Umbilical cord (tissue), 2 donors: ENCODE measurements at places on chromosomes 7 and 10. TPM values are rescaled to one million over a fixed set of nuclear protein-coding genes. Genes with fewer than 3 reads are reported as not detected.
A peak's percentile ranks its signal among the peaks of the same experiment; 100 is the strongest.

- peak; percentile 71 for DNase-seq
Measured at GRCh38 chr10:104580774-104581675, 60.1 kb upstream of the SORCS3 start.

GRCh38 chr10:79237454-79238157, 109.7 kb upstream of the PPIF start:
- DNase-seq = no peak

- peak; percentile 68 for DNase-seq
Measured at GRCh38 chr10:4399556-4399955, 426.5 kb upstream of the AKR1E2 start.

- DNase-seq = no peak
Measured at GRCh38 chr10:126245501-126245900, 142.8 kb downstream of the ADAM12 start.

- DNase-seq = no peak
Measured at GRCh38 chr7:125481323-125481722, 551.7 kb upstream of the POT1 start.

DNA sequence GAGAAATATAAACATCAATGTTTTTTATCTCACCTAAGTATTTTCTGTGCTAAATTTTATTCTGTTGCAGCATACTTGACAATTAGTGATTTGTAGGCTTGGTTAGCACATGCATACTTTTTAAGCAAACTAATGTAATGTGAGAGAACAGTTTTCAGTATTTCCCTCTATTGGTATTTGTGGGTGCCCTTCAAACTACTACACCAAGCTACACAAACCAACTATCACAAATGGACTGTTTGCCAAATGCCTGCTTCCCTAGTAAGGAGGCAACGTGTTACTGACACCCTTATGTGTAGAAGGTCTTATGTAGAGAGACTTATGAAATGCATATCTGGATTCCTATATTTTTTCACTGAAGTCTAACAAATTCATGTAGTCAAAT, 98.4 kb upstream of the FZD1 start:
- DNase-seq = peak; percentile 21

DNA sequence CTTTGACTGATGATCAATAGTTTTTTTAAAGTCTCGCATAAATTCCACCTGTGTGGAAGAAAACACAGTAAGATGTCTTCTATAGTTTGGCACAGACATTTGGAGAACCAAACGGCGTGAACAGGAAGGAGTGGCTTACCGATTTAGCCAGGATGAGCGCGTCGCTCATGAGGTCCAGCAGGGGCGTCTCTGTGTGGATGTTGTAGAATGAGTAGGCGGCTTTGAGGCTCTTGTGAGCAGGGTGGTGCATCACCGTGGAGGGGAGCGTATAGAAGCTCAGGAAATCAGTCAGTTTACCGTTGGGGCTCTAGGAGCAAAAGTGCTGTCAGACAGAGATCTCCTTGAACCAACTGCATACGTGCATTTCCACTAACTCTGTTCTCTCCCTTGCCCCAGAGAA, 15.5 kb downstream of the RPP38 start:
- no peak for DNase-seq

GRCh38 chr7:109844362-109844761, 1246.6 kb upstream of the LRRN3 start:
- peak; percentile 28 for DNase-seq

DNA sequence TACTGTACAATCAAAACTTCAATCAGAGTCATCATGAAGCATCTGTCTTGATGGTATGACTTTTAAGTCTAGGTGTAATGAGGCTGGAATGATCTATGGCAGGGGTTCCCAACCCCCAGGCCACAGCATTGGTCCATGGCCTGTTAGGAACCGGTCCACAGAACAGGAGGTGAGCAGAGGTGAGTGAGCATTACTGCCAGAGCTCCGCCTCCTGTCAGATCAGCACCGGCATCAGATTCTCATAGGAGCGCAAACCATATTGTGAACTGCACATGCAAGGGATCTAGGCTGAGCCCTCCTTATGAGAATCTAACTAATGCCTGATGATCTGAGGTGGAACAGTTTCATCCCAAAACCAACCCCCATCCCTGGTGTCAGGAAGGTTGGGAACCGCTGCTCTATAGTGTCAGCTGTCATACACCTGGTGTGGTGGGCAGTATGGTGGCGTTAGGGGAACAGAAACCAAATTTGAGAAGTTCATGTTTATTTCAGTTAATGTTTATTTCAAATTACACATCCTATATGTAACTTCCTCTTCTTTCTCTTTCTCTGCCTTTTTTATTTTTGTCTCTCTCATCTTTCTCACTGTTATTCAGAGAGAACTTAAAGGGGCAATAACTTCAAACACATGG, 432.6 kb downstream of the TNS3 start:
- no peak for DNase-seq

GRCh38 chr10:114611617-114612016, 46.5 kb downstream of the ABLIM1 start:
- no peak for DNase-seq

GRCh38 chr10:94224656-94225055, 138.1 kb downstream of the NOC3L start:
- no peak for DNase-seq

DNA sequence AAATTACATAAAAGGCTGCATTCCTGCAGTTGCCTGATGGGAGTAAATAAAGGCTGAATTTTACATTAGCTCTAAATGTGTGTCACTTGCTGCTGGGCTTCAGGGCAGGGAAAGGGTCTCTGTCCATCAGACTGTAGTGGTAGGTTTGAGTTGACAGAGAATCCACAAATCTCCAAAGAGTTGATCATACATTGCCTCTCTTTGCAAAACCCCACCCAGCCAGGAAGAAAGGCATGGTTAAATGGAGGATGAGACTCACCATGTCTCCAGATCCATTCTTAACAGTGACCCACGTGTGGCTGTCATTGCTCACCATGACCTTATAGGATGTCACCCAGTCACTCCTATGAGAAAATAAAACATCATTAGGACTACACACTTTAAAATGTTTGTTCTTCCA, 92.8 kb downstream of the CPXM2 start:
- no peak for DNase-seq

DNA sequence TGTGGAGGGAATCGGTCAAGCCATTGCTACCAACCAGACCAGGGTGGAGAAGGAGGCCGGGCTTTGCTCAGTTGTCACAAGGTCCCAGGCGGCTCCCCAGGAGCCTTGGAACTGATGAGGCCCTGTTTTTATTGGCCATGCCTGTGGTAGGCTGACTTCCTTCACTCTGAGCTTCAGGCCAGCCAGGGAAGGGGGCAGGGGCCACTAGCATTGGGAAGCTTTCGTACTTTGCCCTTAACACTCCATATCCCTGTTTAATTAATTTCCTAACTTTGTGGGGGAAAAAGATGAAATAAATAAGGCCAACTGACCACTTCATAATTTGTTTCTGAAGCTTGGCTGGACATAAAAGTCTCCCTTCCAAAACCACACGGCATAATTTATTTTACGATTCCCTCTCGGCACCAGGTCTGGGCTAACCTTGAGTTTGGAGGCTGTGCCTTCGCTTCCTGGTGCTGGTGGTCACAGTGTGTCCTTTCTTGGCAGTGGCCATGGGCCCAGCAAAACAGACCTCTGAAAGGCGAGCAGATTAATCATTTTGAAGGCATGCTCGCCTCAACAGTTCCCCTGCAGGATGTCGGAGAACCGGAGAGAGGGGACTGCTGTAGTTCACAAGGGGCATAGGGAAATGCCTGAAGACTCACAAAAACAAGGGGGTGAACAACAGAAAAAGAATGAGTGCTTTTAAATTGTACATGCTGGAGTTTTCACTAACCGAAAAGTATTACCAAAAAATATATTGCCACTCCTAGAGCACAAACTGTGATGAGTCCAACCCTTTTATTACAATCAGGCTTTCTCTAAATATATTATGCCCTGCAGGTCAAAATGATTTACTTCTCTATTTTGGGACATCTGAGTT, 966.0 kb downstream of the LRMDA start:
- DNase-seq = no peak

DNA sequence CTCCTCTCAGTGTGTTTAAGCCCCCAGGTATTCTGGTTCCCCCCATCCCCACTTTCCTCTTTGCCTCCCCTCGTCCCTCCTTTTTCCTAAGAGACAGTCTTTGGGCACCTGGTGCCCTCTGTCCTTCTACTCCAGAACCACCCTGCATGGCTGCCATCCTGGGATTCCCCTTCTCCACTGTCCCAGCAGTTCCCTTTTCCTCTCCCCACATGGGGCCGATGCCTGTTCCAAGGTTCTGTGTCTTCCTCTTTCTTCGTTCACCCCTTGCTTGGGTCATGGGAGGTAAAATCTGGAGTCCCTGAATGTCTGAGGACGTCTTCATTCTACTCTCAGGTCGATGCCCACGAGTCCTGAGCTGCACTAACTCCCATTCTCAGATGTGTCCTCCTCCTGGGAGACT, 120.8 kb downstream of the TAX1BP1 start:
- DNase-seq = no peak

DNA sequence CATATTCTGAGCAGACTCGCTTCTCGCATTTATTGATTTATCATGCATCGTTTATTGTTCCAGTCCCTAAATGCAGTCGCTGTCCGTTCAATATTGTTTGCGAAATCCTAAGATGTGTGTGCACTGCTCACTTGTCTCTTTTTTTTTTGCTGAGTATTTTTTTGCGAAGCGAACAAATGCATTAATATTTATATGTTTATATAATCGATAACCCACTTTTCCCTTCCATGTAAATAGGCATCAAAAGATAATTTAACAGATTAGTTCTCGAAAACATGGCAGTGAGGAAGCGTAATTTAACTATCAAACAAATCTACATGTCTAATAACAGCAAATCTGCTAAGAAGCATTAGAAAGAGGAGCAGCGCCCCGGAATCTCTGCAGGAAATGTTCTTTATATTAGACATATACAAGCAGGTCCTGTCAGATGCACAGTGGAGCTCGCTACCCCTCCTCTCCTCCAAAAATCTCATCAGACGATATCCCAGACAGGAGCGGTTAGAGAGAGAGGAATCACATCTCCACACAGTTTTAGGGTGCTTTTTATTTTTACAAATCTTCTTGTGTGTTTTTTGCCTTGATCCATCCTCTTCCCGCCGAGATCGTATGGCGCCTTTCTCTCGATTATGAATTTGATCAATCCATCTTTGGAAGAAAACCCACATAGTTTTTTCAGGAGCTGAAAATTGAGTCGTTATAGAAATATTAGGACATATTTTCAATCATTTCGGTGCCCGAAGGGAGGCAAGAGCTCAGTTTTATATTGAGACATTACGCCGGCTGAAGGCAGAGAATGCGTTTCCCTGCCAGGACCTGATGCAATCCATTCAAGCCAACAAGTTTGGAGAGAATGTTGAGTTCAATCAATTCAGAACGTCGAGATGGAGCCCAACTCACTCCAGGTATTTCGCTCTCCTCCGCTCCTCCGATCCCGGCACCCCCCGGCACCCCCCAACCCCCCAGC, at the start of gene ARID5B:
ARID5B (plus strand) TSS at position 871 of the 964 bp plus-strand sequence; CDS start at position 882, 11 bp downstream.
- peak; percentile 76 for DNase-seq

- DNase-seq = no peak
Measured at GRCh38 chr10:122186816-122187810, 84.0 kb upstream of the BTBD16 start.

GRCh38 chr10:122154031-122154544, 117.0 kb upstream of the BTBD16 start:
- no peak for DNase-seq

- DNase-seq = no peak
Measured at GRCh38 chr7:101586906-101587677, 42.0 kb downstream of the MYL10 start.

DNA sequence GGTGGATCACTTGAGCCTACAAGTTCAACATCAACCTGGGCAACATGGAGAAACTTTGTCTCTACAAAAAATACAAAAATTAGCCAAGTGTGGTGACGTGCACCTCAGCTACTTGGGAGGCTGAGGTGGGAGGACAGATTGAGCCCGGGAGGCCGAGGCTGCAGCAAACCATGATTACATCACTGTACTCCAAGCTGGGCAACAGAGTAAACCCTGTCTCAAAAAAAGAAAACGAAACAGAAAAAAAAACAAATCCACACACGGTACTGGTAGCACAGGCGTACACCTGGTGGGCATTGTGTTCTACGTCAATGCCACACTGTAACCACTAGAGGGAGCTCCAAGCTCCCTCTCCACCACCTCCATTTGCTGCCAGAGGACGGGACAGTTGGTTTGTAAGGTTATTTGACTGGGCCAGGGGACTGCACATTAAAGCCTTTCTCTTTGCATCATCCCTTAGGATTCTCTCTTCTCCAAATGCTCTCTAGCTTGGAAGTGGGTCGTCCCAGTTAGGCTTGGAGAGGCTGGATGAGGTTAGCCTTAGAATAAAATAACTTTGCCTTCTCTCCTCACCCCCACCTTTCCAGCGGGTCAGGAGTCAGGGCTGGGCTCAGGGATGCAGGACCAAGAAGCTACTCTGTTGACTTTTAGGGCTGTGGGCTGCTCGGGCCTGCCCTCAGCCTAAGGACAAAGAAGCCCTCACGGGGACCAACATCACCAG, 130.8 kb downstream of the SORBS1 start:
- peak; percentile 68 for DNase-seq

DNA sequence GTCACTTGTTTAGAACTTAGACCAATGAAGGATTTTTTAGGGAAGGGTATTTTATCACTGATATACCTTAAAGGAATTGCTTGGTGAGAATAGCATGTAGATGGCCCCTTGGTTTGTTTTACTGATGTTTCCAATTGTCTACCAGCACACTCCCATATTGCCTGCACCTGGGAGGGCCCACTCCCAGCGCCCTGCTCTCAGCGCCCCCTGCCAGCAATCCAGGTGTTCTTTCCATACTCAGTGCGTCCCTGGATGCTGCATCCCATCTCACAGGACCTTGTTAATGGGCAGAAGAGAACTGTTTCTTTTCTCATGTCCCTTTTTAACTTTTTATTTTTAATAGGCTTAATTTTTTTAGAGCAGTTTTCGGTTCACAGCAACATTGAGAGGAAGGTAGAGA, 24.1 kb upstream of the SFRP5 start:
- DNase-seq = no peak

DNA sequence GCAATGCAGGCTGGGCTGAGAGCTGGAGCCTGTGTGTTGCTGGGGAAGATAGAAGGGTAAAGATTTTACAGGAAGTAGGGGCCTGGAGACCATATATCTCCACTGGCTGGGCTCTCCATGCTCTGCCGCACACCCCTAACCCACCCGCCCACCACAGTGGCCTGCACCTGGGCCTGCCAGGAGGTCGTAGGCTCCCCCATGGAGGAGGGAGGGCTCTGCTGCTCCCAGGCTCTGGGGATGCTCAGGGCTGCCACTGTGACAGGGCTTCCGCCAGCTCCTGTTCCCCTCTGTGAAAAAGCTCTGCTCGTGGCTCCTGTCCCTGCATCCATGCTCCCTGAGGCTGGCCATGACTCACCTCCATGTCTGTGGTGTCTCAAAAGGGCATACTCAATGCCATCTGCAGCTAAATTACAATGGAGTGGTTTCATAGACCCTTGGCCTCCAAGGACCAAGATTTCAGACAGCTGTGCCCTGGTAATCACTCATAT, 106.0 kb downstream of the CXCL12 start:
- no peak for DNase-seq

- no peak for DNase-seq
Measured at GRCh38 chr10:85612378-85612775, 754.2 kb downstream of the GRID1 start.

- DNase-seq = no peak
Measured at GRCh38 chr7:158019726-158020705, 567.6 kb downstream of the PTPRN2 start.

ZNF394 gene
- total RNA-seq = 35.6 TPM

CLCN1 gene
- total RNA-seq = not detected

SYT15B gene
- total RNA-seq = 8.2 TPM

OR9A2 gene
- not detected for total RNA-seq

KAZALD1 gene
- 11.8 TPM for total RNA-seq

CADPS2 gene
- 12.0 TPM for total RNA-seq

MLLT10 gene
- total RNA-seq = 38.8 TPM

CALML5 gene
- not detected for total RNA-seq

OPALIN gene
- total RNA-seq = 1.4 TPM

TRUB1 gene
- total RNA-seq = 26.7 TPM
